ENCODE measurements at places on chromosomes 4 and X. TPM values are rescaled to one million over a fixed set of nuclear protein-coding genes. Genes with fewer than 3 reads are reported as not detected.

GRIA3 gene
- 0.57 TPM for total RNA-seq

NKX6-1 gene
- total RNA-seq = 0.17 TPM

ASB12 gene
- 0.46 TPM for total RNA-seq

BTC gene
- 7.0 TPM for total RNA-seq

PLXNB3 gene
- total RNA-seq = 2.9 TPM

SNCA gene
- total RNA-seq = 15.4 TPM

KLHL4 gene
- total RNA-seq = under 0.01 TPM

RAB41 gene
- not detected for total RNA-seq

SHROOM3 gene
- 133 TPM for total RNA-seq

ELF4 gene
- 13.6 TPM for total RNA-seq

NAA10 gene
- 112 TPM for total RNA-seq

MTNR1A gene
- total RNA-seq = not detected

All from upper lobe of left lung (tissue), 6 donors.